ENCODE measurements at places on chromosomes 1 and 21. TPM values are rescaled to one million over a fixed set of nuclear protein-coding genes. Genes with fewer than 3 reads are reported as not detected.

DNA sequence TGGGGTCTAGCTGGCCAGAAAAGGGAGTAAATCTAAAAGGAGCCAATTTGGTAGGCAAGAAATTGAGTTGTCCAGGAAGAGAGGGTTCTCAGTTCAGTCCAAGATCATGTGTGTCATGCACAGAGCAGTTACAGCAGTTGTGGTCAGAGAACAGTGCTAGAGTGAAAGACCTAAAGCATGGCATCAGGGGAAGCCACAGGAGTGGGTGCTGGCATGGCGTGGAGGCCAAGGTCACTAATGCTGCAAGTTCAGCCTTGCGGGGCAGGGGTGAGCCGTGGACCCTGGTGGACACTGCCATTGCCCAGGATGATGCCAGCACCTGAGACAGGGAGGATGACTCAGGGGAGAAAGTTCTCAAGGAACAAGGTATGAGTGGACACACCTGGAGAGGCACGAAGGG lies 16.6 kb upstream of the TMEM125 start:
- DNase-seq = no peak

Gene BACE2
- polyA plus RNA-seq = 5.8 TPM

Gene POU3F1
- polyA plus RNA-seq = 0.21 TPM

DNA sequence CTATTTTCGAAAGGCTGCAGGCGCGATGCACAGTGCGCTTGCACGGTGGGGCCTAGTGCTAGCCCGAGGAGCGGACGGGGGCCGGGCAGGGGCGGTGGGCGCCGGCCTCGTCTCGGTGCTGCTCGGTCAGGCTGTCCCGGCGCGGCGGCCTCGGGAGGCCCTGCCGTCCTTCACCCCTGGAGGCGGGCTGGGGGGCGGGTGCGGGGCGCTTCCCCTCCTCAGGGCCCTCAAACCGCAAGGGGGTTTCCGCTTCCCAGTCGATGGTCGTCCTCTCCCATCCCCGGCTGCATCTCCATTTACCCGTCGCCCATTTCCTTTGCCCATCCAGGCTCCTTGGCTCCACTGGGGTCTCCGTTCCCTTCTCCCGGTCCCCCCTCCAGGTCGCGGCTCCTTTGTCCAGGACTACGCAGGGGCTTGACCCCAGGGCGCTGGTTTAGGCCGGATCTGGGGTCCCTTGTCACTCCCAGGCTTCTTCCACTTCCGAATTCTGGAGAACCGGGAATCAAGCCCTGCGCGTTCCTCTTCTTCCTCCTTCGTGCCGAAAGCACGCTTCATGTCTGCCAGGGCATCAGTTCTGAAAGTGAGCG lies 196.3 kb upstream of the LMO4 start:
- peak; percentile 55 for DNase-seq

DNA sequence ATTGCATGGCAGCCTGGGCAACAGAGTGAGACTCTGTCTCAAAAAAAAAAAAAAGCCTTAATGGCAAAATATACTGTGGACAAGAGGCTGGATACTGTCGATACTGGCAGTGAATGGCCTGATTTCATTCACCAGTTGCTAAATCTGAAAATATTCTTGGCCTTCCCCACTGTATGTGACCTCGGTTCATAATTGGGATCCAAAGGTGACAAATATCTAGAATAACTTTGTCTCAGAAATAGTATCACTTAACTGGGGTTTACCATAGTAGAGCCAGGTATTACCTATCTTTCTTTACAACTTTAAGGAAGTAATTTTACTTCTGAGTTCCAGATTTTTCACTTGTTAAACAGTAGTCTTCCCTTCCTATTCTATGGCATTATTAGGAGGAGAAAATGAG lies 8.4 kb downstream of the MTF2 start:
- DNase-seq = no peak

DNA sequence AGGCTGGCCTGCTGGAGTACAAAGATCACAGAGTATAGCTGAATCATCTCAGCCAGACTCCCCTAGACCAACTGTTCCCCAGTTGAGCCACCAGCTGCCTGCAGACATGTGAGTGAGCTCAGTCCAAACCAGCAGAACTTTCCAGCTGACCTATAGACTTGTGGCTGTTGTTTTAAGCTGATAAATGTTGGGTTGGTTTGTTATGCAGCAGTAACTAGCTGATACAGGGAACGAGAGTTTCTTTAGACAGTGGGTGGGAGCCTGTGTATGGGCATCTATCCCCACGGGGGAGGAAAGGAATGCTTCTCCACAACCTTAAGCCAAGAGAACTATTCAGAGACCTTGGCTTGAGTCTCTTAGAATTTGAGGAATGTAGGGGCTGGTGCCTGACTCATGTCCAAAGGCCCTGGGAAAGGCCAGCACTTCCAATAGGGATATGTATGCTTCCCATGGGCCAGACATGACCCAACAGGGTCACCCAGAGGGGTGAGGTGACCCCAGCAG lies 30.1 kb downstream of the SLC1A7 start:
- no peak for DNase-seq

GRCh38 chr21:39397646-39398385 lies 47.8 kb downstream of the LCA5L start:
- no peak for DNase-seq

- no peak for DNase-seq
Measured at GRCh38 chr1:200205216-200205995, 177.9 kb downstream of the NR5A2 start.

- peak; percentile 56 for DNase-seq
Measured at GRCh38 chr1:156491151-156491949, 9.2 kb downstream of the MEF2D start.

GRCh38 chr1:82762829-82763532 lies 962.2 kb downstream of the ADGRL2 start:
- no peak for DNase-seq

DNA sequence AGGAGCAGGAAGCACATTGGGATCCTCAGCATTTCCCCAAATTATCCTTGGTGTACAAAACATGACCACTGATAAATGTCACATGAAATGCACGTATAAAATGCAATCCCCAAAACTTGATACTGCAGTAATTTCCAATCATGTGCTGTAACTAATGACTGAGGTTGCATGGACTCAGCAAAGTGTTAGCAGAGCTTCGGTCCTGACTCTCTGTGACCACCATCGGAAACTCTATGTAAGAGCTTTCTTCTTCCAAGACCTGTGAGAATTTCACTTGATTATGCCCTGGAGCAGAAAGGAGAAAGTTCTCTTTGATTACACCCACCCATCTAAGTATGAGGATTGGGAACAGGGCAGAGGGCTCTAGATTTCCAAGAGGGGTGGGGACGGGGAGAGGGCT lies 908 bp downstream of the CD53 start:
- no peak for DNase-seq

Gene LCA5L
- polyA plus RNA-seq = 1.2 TPM

Gene GBP5
- 0.18 TPM for polyA plus RNA-seq

GRCh38 chr1:6235296-6235677 lies 477 bp downstream of the ICMT start:
- peak; percentile 57 for DNase-seq

DNA sequence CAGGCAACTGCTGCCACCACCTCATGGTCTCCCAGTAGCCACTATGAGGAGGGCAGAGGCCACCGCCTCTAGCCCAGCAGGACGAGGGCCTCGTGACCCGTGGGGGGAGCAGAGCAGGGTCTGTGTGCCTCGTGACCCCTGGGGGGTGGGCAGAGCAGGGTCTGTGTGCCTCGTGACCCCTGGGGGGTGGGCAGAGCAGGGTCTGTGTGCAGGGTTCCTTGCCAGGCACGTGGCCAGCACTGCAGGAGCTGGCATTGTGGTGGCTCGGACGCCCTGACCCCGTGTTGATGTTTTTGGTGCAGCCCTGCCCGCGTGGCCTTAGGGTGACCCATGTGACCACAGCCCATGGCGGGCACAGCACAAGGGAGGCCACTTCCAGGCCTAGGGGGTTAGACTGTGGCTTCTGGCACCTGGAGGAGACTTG lies 52.8 kb downstream of the SLX9 start:
- DNase-seq = peak; percentile 16

Gene SEC16B
- 1.1 TPM for polyA plus RNA-seq

GRCh38 chr21:44521928-44522752 lies 17.9 kb downstream of the KRTAP10-1 start:
- no peak for DNase-seq

GRCh38 chr1:8631163-8631562 lies 186.3 kb downstream of the RERE start:
- DNase-seq = no peak

GRCh38 chr1:213389061-213389581 lies 338.1 kb downstream of the RPS6KC1 start:
- no peak for DNase-seq

Gene FCRL4
- not detected for polyA plus RNA-seq
